ENCODE measurements at places on chromosomes 3 and 15.

GRCh38 chr3:58051196-58051595, 43.0 kb downstream of the FLNB start:
- DNase-seq = peak; percentile 52

DNA sequence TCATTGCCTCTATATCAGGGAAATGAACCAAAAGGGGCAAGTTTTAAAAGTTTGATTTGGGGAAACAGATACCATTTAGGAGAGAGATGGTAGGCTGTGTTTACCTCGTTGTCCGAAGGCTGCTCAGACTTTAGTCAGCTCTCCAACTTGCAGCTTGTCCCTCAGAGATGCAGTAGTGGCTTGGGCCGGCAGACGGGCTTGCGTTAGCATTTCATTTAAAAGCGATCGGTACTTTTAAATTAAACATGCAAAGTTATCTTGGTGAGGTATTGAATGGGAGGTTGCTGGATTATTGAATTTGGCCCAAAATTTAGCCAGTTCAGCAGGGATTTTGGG, 26.2 kb downstream of the EEFSEC start:
- no peak for DNase-seq

DNA sequence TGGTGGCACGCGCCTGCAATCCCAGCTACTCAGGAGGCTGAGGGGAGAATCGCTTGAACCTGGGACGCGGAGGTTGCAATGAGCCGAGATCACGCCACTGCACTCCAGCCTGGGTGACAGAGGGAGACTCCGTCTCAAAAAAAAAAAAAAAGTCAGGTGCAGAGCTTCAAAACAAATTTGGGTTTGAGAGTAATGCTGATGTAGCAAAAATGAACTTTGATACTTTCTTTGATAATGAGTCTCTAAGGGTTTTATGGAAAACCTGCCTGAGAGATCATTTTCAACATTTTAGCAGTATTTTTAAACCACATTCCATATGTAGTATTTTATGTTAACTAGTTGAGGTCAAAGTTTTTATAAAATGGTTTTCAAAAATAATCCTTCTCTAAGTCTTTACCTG, 14.5 kb downstream of the EIF5A2 start:
- DNase-seq = no peak

GRCh38 chr15:32952901-32953532, 235.2 kb downstream of the GREM1 start:
- DNase-seq = no peak

DNA sequence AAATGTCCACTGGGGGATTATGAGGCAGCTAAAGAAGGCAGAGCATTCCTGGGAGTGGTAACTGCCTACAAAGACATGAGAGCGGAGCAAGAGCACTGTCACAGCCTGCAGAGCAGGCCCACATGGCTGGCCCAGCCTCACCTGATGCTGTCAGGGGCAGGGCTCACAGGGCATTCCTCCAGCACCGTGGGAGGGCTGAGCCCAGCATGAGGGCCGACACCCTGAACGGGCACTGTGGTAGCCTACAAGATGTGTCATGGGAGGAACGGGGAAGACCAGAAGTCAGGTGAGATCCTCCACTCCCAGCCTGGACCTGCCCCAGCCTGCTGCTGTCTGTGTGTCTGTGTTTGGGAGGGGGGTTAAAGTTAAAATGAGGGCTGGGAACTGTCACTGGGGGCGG, 30.1 kb downstream of the CCDC12 start:
- DNase-seq = peak; percentile 94

GRCh38 chr3:152254041-152254440, 14.7 kb upstream of the MBNL1 start:
- no peak for DNase-seq

GRCh38 chr3:133693821-133694220, 32.1 kb upstream of the TOPBP1 start:
- no peak for DNase-seq

DNA sequence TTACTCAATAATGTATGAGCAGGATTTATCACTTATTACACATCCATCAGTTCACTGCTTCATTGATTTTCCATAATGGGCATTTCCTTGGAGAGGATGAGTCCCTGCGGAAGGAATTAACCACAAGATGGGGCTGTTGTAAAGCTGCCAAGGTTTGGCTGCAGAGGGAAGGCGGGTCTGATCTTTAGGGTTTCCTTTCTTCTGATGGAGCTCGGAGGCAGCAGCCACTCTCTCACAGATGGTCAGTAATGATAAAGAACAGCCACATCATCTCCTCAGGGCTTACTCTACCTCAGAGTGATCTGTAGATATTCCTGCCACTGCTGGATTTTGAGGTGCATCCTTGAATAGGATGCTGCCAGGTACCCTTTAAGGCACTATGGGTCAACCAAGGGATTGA, 115.2 kb downstream of the USP13 start:
- no peak for DNase-seq

DNA sequence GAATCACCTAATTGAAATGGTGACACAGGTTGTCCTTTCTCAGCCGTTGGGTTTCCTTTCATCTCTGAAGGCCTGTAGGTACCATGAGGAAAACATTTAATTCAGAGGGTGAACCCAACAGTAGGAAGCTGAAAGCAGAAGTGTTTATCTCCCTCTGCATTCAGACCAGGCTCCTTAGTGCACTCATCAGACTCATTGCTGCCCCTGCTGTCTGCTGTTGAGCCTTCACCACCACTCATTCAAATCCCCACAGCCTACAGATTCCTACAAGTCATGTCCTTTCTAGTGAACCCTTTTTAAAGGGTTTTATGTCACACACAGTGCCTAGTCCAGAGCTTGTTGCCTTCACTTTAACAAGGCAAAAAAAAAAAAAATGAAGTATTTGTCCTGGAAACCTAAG, 13.4 kb downstream of the WDR48 start:
- no peak for DNase-seq

DNA sequence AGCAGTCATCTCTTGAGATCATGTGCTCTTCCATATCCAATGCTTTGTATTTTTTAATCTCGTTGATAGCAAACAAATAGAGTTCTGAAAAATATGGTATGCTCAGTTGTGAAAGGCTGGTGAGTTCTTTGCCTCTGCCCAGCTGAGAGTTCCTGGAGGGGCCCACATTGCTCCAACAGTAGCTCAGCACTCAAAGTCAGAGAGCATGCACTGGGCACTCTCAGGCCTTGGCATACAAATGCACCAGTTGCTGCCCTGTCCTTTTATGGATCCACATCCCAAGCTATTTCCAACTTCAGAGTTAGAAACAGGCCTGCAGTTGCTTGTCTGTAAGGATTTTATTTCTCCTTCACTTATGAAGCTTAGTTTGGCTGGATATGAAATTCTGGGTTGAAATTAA, 181.7 kb upstream of the CHRNA7 start:
- no peak for DNase-seq

Data from keratinocyte (primary cell).